Liver (tissue), 10 donors: ENCODE measurements at places on chromosomes 2 and 18.

DNA sequence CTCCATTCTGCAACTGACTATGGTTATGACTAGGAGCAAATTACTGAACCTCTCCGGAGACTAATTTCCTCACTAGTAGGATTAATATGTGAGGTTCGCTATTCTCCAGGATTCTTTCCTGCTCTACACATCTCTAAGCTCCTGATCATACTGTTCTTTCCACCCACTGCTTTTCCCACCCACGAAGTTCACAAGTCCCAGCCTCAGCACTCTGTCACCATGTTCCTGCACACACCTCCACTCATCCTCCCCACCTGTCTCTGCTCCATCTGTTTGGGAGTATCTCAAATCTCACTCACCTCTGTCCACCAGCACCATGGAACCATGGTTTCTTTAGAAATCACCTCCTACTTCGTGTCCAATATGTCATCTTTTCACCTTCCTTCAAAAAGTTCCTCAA is 185.3 kb downstream of the LRATD1 start:
- DNase-seq = no peak

- no peak for DNase-seq
These were observed 52.2 kb upstream of the OTOS start for GRCh38 chr2:240192661-240193060.

DNA sequence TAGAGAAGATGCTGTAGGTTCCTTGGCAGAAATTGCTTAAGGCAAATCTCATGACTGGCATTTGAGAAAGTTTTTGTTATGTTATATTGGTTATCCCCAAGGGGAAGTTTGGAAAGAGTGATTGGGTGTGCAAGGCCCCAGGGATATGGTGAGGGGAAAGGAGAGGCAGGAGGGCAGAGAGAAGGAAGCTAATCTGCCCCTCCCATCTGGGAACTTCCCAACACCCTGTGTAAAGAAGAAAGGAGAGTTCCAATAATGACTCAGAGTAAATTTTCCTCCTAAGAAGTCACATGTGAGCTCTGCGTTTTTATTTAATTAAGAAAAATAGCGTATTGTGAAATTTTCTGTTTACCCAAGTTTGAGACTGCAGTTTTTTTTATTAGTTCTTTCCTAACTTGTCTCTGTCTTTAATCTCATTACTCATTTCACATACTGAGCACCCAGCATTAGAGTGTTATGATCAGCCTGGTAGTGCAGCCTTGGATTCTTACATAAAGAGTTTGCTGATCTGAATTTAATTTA is 3.1 kb upstream of the KYNU start:
- no peak for DNase-seq

DNA sequence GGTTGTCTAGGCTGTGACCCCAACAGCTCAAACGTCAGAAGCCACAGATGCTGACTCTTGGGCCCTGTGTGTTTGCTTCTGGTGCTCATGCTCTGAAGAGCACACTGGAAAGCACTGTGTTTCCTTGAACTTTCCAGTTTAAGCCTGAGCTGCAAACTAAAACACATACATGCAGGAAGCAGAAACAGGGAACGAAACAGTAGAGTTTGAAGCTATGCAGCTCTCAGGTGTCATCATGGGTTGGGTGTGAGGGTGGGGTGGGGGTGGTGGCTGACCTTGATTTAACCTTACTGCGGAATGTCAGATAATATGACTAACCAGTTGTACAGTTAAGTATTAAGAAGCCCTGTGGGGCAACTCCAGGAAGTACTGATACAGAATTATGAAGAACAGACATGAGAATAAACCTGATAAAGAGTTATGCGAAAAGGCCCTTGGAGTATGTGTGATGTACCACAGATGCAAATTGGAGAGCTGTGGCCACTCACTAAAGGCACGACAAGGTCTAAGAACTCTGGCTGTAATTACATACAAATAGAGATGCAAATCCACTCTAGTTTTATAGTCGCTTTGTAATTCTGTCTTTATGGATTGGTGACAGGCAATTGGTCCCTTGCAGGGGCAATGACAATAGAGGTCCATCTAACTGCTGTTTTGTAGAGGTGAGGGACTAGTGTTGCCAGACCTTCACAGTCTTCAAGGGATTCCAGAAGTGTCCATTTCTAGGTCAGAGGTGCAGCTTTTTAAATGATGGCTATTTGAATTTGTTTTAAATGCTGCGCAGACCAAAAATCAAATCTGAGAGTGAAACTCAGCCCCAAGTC is 273.1 kb downstream of the NAPG start:
- DNase-seq = no peak

DNA sequence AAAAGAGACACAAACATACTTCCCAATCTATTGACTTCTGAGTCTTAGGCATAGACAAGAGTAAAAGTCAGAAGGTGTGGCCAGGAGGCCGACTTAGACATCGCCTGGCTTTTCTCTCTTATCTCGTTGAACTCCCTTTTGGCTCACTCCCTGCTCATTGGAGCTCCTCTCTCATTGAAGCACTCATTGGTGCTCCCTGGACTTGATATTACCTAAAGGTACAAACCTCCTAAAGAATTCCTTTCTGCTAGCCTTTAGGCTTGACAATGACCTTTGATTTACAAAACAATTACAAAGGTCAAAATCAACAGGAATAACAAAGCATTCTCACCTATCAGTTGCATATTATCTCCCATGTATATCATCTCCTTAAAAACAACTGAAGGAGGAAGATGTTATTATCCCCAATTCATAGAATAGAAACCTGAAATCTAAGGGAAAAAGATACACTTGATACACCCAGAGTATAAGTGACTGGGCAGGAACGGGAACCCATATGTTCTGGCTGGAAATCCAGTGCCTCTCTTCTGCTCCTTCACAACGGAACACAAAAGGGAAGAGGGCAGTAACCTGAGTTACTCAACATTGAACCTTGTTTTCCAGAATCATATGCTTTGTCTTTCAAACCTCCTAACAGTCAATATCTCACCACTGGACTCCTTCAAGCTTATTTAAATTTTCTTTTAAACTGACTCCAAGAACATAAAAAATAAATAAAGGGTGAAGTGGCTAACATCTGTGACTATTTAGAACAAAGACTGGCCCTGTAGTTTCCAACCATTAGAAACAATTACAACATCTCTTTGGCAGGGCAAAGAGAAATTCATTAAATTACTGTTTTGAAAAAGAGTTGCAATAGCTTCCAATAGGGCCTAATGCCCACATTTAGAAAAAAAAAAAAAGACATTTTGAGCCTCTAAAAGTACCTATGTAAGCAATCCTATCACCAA is 1247.9 kb downstream of the LRP1B start:
- no peak for DNase-seq

GRCh38 chr2:67485431-67485830 is 88.3 kb downstream of the ETAA1 start:
- no peak for DNase-seq

GRCh38 chr2:101850991-101851390 is 140.8 kb upstream of the IL1R2 start:
- no peak for DNase-seq

- DNase-seq = no peak
These were observed 52.5 kb downstream of the USP40 start for GRCh38 chr2:233513953-233514655.

- DNase-seq = no peak
These were observed 4.2 kb downstream of the CLK1 start for GRCh38 chr2:200860092-200860795.

DNA sequence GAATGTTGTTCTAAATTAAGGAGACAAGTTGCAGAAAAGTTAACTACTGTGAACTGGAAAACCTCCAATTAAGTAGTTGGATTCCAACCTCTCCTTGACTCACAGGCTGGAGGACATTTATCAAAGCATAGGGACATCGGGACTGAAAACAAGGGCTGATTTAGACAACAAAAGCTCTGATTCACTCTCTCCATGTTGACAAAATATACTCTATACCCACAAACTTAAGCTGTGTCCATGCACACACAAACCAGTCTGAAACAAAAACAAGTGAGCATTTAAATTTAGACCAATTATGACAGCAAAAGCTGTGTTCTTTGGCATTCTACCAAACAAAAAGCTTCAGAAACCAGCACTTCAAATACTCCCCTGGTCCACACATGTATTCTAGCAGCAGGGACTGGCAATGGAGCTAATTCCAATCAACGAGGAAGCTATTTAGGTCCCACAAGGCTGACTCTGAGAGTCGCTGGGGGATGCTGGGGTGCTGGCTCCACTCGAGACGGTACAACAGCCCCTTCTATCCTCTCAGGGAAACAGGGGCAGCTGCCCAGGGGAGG is 71.4 kb downstream of the NXPH2 start:
- DNase-seq = no peak

DNA sequence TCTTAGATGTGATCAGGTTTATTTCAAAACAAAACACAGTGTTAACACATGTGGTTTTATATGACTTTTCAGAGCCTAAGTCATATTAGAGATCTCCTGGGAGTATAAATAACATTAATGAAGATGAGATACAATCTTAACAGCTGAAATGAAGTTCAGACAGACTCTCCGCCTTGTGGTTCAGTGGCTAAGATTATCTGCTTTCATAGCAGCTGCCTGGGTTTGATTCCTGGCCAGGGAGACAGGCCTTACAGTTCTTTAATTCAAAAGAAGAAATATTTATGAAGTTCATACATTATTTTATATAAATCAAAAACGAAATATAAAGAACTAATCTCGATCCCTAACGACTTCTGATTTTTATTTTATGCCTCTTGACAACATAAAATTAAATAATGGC is 35.2 kb upstream of the TTC32 start:
- no peak for DNase-seq

- no peak for DNase-seq
These were observed 671.1 kb downstream of the RNF144A start for GRCh38 chr2:7588295-7588694.

DNA sequence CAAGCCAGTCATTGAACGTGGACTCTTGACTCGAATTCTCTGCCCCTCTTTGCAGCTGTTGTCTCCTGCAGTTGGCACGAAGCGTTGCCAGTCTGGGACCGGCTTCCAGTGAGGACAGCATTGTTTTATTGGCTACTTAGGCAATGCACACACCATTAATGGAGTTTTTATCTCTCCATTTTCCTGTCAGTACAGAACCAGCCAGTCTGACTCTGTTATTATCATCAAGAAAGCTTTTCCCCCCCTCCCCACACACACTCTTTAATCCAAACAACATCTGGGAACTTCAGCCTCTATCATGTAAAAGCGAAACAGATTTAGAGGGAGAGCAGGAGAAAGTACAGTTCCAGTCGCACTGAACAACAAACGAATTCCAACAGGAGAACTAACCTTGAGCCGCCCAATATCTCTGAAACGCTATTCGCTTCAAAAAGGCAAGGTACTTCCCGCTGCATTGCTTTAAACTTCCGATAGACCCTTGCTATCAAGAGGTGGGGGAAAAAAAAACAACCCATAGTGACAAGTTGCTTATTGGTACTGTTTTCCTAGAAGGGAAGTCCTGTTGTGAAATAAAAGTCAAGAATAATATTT is 38.2 kb downstream of the ACVR1 start:
- no peak for DNase-seq

GRCh38 chr2:42962508-42962953 is 170.1 kb upstream of the HAAO start:
- no peak for DNase-seq

DNA sequence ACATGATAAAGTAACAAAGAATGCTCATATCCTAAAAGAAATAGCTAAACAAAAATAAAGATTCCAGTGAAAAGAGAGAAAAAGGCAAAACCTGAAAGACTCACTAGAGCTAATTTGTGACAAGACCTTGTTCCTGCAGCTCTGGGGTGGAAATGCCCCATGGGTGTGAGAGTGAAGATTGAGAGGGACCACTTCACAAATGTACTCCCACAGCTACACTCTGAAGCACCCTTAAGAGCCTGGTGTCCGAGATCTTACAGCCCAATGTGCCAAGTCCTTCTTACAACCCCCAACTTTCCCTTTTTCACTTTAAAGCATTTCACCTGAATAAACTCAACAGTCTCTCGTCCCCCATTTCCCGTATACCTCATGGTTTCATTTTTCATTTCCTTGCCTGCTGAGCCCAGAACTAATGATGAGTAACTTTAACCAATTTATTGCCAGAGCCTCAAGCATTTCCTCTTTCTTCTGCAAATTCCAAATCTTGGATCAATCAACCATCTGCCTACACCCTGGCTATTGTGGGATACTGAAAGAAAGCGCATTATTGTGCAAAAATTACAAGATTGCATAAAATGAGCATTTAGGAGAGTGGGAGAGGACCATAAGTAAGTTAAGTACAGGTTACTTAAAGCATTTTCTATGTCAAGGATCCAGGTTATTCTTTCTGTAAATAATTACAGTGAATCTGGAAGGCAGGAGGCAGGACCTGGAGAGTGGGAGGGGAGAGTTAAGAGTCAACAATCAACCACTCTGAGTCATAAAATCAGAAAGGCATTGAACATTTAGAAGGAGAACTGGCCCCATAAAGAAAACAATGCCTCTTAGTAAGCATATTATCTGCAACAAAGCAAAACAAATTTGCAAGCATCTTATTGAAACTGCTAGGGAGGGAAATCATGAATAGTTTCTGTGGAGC is 804.4 kb upstream of the CELF4 start:
- DNase-seq = no peak

DNA sequence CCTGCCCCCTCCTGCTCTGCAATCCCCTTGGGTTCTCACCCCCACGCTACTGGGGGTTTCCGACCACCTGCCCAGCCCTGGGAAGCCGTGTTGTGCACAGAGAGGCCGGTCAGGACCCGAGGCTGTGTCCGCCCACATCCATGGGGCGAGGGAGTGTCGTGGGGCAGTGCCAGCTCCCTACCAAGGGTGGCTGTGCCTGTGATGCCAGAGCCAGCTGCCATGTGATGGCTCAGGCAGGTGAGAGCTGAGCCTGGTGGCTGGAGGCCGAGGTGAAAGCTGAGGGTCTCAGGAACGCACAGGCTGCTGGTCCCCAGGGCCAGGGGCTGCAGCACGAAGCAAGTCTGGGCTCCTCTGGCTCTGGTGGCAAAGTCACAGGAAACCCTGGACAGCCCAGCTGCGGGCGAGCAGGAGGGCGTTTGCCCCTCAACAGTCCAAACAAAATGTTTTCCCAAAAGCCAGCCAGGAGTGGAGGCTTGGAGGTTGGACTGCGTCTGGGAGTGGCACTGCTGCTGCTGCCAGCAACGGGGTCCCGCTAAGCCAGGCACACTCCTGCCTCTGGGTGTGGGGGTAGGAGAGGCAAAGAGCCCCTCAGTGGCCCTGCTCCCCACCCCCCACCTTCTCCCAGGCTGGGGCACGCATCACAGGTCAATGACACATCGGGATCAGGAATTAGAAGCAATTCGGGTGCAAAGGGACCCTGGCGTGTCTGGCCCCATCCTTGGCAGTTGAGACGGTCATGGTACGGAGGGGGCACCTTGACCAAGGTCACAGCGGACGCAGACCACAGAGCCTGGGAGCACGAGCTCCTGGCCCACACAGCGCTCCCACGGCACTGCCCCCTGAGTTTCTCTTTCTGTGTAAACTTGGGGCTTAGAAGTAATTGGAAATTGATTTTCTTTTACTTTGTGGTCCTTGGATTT is 72.4 kb upstream of the GPC1 start:
- DNase-seq = no peak
